ENCODE measurements at places on chromosomes 12 and 14.

DNA sequence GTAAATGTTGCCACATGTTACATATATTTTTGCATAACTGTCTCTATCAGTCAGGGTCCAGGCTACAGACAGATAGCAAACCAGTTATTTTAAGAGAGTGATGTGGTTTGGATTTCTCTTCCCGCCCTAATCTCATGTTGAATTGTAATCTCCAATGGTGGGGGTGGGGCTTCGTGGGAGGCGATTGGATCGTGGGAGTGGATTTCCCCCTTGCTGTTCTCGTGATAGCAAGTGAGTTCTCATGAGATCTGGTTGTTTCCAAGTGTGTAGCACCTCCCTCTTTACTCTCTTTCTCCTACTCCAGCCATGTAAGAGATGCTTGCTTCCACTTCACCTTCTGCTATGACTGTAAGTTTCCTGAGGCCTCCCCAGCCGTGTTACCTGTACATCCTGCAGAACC, 704.2 kb upstream of the TBX3 start:
- no peak for DNase-seq

- no peak for DNase-seq
These were observed 206.8 kb downstream of the DACT1 start for GRCh38 chr14:58844544-58844943.

- DNase-seq: no peak
These were observed 39.1 kb downstream of the DIO3 start for GRCh38 chr14:101600336-101600890.

- no peak for DNase-seq
These were observed 67.6 kb upstream of the AMN1 start for GRCh38 chr12:31796270-31796951.

DNA sequence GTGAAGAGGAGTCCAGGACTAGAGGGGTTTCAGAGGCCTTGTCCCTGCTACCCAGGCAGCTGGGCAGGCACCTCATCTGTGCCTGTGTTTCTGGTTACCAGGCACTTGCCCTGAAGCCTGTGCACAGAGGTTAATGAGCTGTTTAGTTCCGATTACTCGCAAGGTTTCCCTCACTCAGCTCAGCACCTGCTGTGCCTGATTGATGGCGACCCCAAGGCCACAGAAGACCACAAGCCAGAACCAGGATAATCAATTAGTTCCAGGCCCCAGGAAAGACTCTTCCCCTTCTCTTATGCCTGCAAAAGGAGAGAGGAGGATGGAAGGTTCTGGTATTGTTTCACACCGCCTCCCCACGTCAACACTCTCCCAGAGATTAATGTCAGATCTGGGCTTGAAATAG, 88.8 kb upstream of the NOS1 start:
- no peak for DNase-seq

DNA sequence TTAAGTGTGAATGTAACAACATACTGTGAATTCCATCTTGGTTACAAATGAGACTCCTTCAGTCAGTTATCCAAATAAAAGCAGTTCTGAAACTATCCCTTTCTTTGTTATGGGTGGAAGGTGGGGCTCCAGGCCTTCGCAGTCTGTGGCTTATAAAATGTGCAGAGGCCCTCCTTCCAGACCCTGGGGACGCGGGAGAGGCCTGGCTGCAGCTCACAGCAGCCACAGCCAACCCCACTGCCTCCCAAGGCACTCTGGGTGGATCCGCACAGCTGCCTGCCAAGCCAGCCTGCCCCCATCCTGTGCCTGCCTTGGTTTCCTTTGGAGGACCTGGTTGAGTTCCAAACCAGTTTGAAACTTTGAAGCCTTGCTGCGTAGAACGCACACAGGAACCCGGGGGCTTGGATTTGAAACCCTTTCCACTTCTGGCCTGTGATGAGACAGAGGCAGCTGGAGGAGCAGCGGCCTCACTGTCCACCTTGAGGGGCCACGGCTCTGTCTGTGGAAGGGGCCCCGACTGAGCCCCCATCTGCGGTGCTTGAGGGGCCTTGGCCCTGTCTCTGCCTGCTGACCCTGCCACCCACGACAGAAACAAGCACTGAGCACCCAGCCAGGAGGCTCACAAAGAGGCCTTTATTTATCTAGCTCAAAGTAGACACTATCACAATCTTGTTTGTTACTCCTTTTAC, 30.4 kb downstream of the CCNK start:
- DNase-seq: no peak

DNA sequence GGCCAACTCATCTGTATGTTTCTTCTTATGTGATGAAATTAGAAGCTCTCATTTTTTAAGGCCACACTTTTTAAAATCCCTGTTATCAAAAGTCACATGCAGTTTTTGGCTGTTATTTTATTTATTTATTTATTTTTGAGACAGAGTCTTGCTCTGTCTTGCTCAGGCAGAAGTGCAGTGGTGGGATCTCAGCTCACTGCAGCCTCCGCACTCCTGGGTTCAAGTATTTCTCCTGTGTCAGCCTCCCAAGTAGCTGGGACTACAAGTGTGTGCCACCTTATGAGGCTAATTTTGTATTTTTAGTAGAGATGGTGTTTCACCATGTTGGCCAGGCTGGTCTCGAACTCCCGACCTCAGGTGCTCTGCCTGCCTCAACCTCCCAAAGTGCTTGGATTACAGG, 1434.5 kb downstream of the LRFN5 start:
- no peak for DNase-seq

- no peak for DNase-seq
These were observed 9.7 kb downstream of the SLCO1C1 start for GRCh38 chr12:20704860-20705259.

DNA sequence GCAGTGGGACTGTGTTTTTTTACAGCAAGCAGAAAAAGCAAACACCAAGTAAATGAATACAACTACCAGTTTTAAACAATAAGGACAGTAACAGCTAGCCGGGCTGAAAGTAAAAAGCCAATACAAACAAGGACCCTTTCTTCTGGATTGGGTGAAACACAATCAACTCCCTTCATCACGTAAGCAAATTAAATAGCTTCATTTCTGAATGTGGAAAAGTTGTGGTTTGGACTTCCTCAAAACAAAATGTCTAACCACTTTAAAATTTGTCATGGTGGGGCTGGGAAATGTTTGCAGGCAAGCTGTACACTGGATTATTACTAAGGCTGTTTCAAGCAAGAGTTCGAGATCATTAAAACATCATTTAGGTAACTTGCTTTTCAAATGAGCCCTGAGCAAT, 47.4 kb downstream of the TCHP start:
- no peak for DNase-seq

- no peak for DNase-seq
These were observed 18.8 kb upstream of the TFCP2 start for GRCh38 chr12:51191516-51192283.

DNA sequence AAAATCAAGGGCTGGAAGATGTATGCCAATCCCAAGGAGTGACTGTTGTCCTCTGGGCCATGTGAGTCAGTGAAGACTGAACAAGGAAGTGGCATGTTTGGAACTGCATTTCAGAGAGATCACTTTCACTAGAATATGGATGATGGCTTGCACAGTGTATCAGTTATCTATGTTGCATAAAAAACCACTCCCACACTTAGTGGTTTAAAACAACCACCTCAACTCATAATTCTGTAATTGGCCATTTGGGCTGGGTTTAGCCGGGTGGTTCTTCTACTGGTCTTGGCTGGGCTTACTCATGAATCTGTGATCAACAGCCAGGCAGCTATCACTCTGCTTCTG, 15.4 kb downstream of the BDKRB1 start:
- no peak for DNase-seq

DNA sequence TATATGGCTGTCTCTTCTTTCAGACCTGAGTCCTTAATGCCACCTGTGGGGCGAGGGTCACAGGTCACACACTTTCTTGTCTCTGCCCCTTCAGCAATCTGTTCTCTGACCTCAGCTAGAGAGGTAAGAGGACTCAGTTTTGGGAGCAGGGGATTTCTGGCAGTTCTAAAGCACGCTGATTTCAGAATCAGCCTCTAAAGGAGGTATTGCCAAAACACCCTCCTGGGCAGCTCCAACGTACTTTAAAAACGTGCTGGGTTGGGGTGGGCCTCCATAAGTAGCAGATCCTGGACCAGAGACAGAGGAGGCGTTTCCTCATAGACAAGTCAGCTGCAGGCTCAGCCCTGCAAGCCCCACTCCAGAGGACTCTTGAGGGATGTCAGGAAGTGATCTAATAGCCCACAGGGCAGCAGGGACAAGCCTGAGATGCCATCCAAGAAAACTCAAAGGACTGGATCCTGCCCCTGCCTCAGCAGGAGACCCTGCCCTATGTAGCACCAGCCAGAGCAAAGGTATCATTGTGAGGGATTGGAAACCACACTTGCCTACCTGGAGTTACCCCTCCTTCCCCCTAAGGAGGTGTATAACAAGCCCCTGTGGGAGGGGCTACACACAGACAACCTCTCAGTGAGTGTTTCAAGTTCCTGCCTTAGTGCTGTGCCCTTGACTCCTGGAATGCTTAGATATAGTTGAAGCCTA, 8.5 kb downstream of the CTDSP2 start:
- no peak for DNase-seq

DNA sequence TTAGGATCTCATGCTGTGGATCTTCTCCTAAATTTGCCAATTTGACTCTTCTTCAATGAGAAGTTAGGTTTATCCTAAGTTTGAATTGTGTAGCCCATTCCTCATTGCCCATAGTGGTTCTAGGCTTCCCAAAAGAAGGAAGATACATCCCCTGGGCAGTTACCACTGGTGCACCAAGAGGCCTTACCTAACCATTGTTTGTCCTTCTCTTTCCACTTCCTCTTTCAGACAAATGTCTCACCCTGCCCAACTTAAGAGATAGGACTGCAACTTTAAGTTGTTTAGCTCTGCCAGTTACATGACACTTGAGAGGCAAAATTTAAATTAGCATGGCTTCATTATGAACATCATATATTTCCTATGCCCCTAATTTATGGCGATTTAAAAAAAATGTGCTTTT, 9.4 kb upstream of the KCNH3 start:
- DNase-seq: no peak
